ENCODE measurements at places on chromosomes 1 and 21. TPM values are rescaled to one million over a fixed set of nuclear protein-coding genes. Genes with fewer than 3 reads are reported as not detected.

GRCh38 chr1:16978567-16979474 lies 1.6 kb downstream of the MFAP2 start:
- no peak overlapping the region for H3K27ac ChIP-seq
- H3K4me3 ChIP-seq, result no peak overlapping the region
- H3K4me1 ChIP-seq, result no peaks in the 10 kb centered on the region
- H3K27me3 ChIP-seq, result peaks cover 5% of the 10 kb centered on the region

GRCh38 chr1:205923651-205924459 lies 19.4 kb downstream of the SLC26A9 start:
- no peaks in the 10 kb centered on the region for H3K36me3 ChIP-seq
- H3K4me3 ChIP-seq, result no peak overlapping the region
- no peaks in the 10 kb centered on the region for H3K27me3 ChIP-seq

GRCh38 chr1:55353707-55354620 lies 138.8 kb upstream of the USP24 start:
- no peak overlapping the region for H3K4me3 ChIP-seq
- H3K27me3 ChIP-seq, result no peaks in the 10 kb centered on the region
- DNase-seq, result no peak
- H3K36me3 ChIP-seq, result no peaks in the 10 kb centered on the region
- no peak overlapping the region for H3K27ac ChIP-seq

The MYOG gene
- total RNA-seq, result not detected

The TMEM82 gene
- not detected for total RNA-seq

Measured in adrenal gland (tissue), 19 donors.